ENCODE measurements at places on chromosomes 12 and 14. TPM values are rescaled to one million over a fixed set of nuclear protein-coding genes. Genes with fewer than 3 reads are reported as not detected.

- peak; percentile 67 for DNase-seq
Observed at GRCh38 chr14:92603309-92604242, 90.0 kb downstream of the RIN3 start.

RILPL2 gene
- total RNA-seq = 1.4 TPM

- DNase-seq = no peak
Observed at GRCh38 chr12:133081159-133081780, 547 bp downstream of the ZNF140 start.

DNA sequence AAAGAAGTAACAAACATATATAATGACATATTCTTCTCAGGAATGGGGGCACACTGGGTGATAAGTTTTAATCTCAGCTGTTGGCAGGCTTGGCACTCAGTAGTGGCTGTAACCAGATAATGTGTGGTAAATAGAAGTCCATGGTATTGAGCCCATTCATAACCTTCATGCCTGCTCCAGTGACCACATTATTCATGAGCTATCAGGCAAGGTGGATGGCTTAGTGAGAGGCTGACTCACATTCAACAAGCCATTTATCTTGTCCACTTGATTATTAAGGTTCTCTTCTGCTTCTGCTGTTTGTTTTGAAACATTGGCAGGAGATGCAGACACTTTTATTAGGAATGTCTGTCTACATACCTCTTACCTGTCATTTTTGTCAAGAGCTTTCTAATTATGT is 950.4 kb upstream of the LRFN5 start:
- DNase-seq = no peak

OTOGL gene
- total RNA-seq = 0.41 TPM

- DNase-seq = peak; percentile 24
Observed at GRCh38 chr12:115481141-115481540, 796.4 kb downstream of the MED13L start.

DNA sequence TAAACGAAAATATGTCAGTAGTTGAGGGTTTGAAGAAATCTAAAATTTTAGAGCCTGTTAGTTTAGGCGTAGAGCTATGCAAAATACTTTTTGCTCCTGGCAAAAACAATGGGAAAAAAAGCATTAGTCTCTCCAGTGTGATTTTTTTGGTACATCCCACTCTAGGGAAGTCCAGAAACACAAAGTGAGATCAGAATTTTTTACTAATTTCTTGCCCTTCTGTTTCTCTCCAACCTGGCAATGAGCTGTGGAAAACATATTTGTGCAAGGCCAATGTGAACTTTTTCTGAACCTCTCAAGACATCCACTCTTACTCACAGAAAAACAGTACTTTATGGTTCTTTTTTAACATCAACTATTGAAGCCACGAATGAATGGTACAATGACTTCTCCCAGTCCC is 56.9 kb upstream of the DCN start:
- peak; percentile 74 for DNase-seq

DNA sequence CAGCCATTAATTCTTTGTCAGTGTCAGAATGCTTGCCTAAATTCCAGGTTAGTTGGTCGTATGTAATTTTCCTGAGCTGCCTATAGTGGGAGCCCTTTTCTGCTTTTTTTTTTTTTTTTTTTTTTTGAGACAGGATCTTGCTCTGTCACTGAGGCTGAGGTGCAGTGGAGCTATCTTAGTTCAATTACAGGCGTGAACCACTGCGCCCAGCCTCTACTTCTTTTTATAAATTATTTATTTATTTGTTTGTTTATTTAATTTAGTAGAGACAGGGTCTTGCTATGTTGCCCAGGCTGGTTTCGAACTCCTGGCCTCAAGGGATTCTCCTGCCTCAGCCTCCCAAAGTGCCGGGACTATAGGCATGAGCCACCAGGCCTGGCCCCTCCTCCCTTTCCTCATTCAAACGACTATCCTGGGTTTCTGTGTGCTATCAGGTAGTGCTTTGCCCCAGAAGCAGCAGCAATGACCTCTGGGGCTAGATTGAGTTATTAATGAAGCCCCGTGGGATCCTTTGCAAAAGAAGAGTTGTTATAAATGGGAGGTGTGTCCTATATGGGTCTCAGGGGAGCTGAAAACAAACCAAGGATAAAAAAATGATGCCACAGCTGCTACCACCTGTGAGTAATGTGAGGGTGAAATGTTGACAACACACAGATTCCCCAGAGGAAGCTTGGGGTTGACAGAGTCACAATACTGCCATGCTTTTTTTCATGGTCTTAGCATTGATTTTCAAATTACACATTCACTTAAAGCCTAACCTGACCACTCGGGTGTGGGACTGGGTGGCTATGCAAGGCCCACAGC is 34.6 kb upstream of the NFKBIA start:
- no peak for DNase-seq

DNA sequence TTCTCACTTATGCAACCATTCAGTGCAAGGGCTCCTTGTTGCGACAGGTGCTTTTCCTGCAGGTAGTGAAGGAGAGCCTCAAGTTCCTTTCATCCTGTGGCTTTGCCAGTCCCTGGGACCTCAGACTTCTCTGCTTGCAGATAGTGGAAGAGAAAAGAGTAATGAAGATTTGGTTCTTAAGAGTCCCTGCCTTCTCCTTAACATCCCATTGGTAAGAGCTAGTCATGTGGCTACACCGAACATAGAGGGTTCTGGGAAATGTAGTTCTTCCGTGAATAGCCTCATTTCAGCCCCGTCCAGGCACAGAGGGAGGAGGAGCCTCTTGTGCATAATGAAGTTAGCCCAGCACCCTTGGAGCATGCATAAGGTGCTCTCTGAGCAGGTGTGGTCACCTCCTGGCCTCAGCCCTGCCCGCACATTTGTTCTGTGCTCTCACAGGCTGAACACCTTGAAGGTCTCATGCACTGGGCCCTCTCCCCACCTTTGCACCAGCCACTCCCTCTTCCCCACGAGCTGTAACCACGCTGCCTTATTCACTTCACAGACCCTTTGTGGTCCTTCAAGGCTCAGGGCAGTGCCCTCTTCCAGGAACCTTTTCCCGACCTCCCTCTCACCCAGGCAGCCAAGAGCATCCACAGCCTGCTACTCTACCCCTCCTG is 134.0 kb downstream of the BCL11B start:
- no peak for DNase-seq

USP15 gene
- total RNA-seq = 97.9 TPM

DNA sequence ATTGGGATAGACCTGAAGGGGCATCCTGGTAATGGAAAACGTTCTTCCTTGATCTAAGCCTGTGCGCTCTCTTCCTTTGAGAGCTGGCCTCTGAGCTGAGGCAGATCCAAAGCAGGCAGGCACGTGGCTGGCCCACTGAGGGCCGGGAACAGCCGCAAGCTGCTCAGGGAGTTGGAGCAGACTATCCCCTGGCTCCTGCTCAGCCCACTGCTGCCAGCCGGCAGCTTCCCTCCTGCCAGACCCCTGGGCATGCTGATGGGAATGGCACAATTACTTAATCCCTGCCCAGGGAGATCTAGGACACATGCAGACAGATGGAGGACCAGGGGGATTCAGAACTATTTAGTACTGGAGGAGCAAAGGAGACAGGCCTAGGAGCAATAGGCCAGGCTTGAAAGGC is 14.4 kb downstream of the NEUROD4 start:
- DNase-seq = peak; percentile 85

ENO2 gene
- 5.5 TPM for total RNA-seq

- peak; percentile 87 for DNase-seq
Observed at GRCh38 chr14:69044965-69045555, 66.0 kb upstream of the ACTN1 start.

OR4K15 gene
- not detected for total RNA-seq

DNA sequence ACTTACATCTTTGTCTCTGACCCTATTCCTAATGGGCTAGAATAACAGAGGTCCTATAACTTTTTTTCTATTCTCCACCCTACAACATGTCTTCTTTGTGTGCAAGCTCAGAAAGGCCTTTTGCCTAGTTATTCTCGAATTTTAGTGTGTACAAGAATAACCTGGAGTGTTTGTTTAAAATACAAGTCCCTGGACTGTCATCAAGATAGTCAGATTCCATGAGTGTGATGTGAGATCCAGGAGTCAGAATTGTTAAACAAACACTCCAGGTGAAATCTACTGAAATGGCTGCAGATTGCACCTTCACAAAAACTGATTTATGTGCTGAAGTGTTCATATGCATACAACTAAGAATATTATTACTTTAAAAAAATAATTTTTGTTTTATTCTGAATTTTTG is 114.4 kb upstream of the DIO2 start:
- no peak for DNase-seq

- no peak for DNase-seq
Observed at GRCh38 chr14:91392623-91393303, 24.9 kb downstream of the CCDC88C start.

DNA sequence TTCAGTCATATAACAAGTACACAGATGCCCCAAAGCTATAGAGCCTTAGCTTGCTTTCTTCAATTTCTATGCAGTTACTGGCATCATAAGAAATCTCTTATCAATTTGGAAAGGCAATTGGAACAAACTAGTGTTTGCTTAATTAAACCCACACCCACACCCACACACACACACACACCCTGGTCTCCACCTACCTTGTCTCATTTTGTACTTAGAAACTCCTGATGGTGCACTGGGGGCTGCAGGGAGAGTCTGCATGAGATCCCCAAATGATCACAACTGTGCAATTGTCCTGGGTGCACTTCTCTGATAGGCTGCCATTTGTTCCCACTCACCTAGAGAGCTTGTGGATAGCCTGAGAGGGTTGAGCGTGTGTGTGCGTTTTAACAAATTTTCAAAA is 40.5 kb upstream of the PTCSC3 start:
- DNase-seq = no peak

- peak; percentile 78 for DNase-seq
Observed at GRCh38 chr14:49970474-49971147, 77.7 kb downstream of the ARF6 start.

MANSC4 gene
- total RNA-seq = not detected

DNA sequence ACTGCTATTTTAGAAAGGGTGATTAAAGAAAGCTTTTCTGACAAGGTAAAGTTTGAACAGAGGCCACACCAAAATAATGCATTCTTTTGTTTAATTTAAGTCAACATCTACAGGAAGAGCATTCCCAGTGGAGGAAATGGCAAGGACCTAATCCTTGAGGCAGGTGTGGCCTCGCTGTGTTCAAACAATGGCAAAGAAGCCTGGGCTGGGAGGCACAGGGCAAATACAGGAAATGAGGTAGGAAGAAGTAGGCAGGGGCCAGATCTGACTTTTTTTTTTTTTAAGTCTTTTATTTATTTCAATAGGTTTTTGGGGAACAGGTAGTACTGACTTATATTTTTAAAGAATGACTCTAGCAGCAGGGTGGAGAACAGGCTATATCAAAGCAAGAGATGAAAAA is 53.5 kb downstream of the ARMH4 start:
- DNase-seq = no peak

DNA sequence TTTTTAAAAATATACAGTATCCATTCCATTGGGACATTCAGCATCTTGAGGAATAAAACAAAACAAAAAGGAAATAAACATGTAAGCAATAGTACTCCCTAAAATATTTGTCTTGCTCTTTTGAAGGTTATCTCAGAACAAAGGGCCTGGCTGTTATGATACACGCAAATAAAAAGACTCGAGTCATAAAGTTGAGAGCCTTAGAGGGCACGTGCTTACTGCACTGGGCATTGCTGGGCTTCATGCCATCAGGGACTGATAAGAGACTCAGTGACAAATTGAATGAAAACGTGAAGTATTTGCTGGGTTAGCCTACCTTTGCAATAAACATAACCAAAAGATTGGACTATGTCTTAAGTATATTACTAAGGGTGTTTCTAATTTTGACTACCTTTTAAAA is 118.9 kb downstream of the SLC35F4 start:
- no peak for DNase-seq

DNA sequence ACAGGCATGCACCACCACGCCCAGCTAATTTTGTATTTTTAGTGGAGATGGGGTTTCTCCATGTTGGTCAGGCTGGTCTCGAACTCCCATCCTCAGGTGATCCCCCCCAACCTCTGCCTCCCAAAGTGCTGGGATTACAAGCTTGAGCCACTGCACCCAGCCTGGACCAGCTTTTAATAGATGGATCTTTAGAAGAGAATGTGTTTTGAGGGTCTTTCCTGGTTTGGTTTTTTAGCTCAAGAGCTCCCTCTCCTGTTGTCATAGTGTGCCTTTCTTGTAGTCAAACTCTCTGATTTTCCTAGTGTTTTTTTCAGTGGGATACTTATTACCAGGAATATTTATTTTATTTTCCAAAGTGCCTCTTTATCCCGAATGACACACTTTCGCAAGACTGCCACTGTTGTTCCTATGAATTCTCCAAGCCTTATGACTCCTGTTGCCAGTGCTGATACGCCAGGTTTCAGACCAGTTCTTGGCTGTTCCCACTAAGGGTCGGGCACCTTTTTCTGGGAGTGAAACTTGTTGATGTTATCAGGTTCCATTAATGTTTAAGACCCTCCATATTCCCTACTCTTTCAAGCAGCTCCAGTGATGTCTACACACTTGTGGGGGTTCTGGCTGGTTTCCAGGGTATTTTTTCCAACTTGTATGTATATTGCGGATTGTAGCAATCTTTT is 31.5 kb upstream of the LIMA1 start:
- peak; percentile 83 for DNase-seq

RFLNA gene
- total RNA-seq = 5.8 TPM

DNA sequence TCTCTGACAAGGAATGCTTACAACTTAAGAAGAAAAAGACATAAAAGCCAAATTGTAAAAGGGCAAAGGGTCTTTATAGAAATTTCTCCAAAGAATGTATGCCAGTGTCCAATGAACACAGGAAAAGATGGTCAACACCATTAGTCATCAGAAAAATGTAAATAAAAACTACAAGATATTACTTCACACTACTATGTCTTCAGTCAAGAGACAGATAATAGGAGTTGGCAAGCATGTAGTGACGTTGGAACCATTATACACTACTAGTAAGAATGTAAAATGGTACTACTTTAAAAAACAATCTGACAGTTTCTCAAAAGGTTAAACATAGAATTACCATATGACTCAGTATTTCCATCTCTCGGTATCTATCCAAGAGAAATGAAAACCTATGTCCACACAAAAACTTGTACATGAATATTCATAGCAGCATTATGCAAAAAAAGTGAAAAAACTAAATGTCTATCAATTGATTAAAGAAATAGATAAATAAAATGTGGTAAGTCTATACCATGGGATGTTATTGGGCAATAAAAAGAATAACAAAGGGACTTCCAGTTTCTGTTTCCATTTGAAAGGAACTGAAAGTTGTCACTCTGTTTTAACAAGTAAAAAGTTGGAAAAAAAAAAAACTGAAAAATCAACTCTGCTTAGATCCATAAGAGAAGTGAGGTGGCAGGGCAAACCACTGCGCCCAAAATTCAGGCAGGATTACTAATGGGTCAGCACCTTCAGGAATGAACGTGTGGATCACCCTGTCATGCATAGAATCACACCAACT is 69.8 kb downstream of the ALG10B start:
- no peak for DNase-seq

DNA sequence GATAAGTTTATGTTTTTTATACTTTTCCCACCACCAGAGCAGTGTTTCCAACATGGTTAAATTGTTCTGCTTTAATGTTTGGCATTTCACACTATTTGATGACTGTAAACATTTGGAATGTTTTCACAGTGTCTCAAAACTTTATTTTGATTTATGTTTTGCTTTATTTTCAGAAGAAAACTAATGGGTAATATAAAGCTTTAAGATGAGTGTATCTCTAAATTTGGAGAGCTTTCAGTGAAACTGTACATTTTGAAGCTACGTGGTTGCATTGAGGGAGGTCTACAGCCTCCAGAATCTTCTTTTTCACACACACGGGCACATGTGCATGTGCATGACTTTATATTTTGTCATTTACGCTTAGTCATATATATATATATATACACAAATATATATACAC is 10.7 kb downstream of the BICD1 start:
- DNase-seq = no peak

PTPRR gene
- total RNA-seq = 1.2 TPM

- DNase-seq = peak; percentile 77
Observed at GRCh38 chr14:70827347-70827746, 18.0 kb upstream of the MAP3K9 start.
